ENCODE measurements at places on chromosomes 4 and X. TPM values are rescaled to one million over a fixed set of nuclear protein-coding genes. Genes with fewer than 3 reads are reported as not detected.

The PLAC8 gene
- 1.0 TPM for total RNA-seq

GRCh38 chr4:63563288-63564014, 845.8 kb downstream of the TECRL start:
- no peaks in the 10 kb centered on the region for H3K4me1 ChIP-seq
- no peaks in the 10 kb centered on the region for H3K36me3 ChIP-seq
- DNase-seq, result no peak
- H3K27ac ChIP-seq, result no peak overlapping the region

GRCh38 chr4:55820279-55820678, 689 bp downstream of the EXOC1L start:
- H3K4me1 ChIP-seq, result no peaks in the 10 kb centered on the region
- no peak overlapping the region for H3K27ac ChIP-seq
- no peak overlapping the region for H3K4me3 ChIP-seq
- no peak for DNase-seq

DNA sequence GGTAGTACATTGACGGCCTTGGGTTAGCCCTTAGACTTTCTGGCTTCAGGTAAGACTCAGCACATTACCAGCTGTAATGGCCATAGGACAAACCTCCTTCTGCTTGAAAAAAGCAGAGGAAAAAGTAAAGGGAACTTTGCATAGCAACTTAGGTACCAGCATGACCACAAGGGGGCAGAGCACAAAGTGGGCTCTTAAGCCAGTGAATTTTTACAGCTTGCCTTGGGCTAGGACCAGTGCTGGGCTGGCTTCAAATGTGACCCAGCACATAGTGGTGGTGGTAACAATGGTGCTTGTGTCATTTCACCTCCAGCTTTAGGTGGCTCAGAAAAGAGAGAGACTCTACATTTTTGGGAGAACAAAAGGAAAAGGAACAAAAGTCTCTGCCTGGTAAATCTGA, 66.1 kb downstream of the KLHL4 start:
- H3K4me3 ChIP-seq, result no peak overlapping the region
- H3K36me3 ChIP-seq, result no peaks in the 10 kb centered on the region
- DNase-seq, result no peak
- H3K27ac ChIP-seq, result no peak overlapping the region
- H3K27me3 ChIP-seq, result no peaks in the 10 kb centered on the region

- no peak for DNase-seq
- peaks cover 76% of the 10 kb centered on the region for H3K36me3 ChIP-seq
- H3K27me3 ChIP-seq, result no peaks in the 10 kb centered on the region
- no peak overlapping the region for H3K4me3 ChIP-seq
- no peaks in the 10 kb centered on the region for H3K4me1 ChIP-seq
Measured at GRCh38 chr4:17494258-17495190, 17.4 kb downstream of the QDPR start.

DNA sequence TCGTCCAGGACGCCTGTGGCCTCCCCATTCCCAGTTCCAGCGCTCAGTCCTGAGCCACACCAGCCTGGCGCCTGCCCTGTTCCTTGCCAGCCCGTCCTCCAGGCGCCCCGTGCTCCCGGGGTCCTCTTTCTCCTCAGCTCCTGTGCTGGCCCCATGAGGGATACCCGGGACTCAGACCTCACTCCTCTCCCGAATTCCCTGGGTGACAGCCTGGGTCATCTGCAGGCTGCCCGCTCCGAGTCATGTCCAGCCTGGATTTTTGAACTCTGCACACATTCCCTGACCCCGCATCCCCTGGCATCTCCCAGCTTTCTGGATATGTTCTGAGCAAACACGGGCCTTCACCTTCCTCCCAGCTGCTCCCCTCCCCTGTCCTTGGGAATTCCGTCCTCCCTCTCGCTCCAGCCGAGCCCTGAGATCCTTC, 14.9 kb upstream of the ADD1 start:
- H3K27me3 ChIP-seq, result no peaks in the 10 kb centered on the region
- H3K27ac ChIP-seq, result no peak overlapping the region
- H3K36me3 ChIP-seq, result peaks cover 82% of the 10 kb centered on the region
- H3K4me3 ChIP-seq, result no peak overlapping the region

- no peak overlapping the region for H3K4me3 ChIP-seq
- DNase-seq, result no peak
- no peaks in the 10 kb centered on the region for H3K4me1 ChIP-seq
Measured at GRCh38 chr4:120155287-120155686, 88.6 kb upstream of the MAD2L1 start.

The DMP1 gene
- total RNA-seq, result not detected

DNA sequence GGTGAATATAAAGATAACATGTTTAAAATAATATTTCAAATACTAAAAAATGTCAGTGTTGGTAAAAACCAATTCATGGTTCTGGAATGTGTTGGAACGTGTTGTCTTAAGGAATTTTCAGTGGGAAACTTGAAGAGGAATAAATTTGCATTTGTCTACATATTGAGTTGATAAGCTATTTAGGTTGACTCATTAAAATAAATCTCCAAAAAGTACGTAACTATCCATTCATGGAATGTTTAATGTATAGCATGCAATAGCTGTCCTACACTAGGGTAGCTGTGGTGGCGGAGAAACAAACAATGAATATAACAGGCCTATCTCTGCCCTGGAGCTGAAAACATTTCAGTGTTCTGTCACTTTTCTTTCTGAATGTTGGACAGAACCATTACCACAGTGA, 20.3 kb downstream of the SHISA3 start:
- peaks cover 2% of the 10 kb centered on the region for H3K36me3 ChIP-seq
- H3K4me1 ChIP-seq, result no peaks in the 10 kb centered on the region
- H3K27me3 ChIP-seq, result no peaks in the 10 kb centered on the region
- DNase-seq, result no peak
- no peak overlapping the region for H3K27ac ChIP-seq
- H3K4me3 ChIP-seq, result no peak overlapping the region

- no peaks in the 10 kb centered on the region for H3K4me1 ChIP-seq
- no peaks in the 10 kb centered on the region for H3K27me3 ChIP-seq
- H3K36me3 ChIP-seq, result no peaks in the 10 kb centered on the region
- H3K4me3 ChIP-seq, result no peak overlapping the region
- H3K27ac ChIP-seq, result no peak overlapping the region
Measured at GRCh38 chrX:23764188-23764984, 18.6 kb upstream of the SAT1 start.

The ATP8A1 gene
- 18.9 TPM for total RNA-seq

The DAPP1 gene
- 0.52 TPM for total RNA-seq

The SLITRK2 gene
- total RNA-seq, result 0.06 TPM

- H3K36me3 ChIP-seq, result no peaks in the 10 kb centered on the region
- H3K4me3 ChIP-seq, result peak overlapping the region; percentile 66
- H3K4me1 ChIP-seq, result no peaks in the 10 kb centered on the region
- DNase-seq, result peak; percentile 17
- peaks cover 3% of the 10 kb centered on the region for H3K27me3 ChIP-seq
Measured at GRCh38 chrX:25012793-25013631, 2.8 kb downstream of the ARX start.

GRCh38 chr4:73729534-73730165, 10.7 kb upstream of the CXCL8 start:
- H3K27me3 ChIP-seq, result no peaks in the 10 kb centered on the region
- no peak overlapping the region for H3K4me3 ChIP-seq
- no peaks in the 10 kb centered on the region for H3K36me3 ChIP-seq
- peaks cover 4% of the 10 kb centered on the region for H3K4me1 ChIP-seq

The ACTRT1 gene
- not detected for total RNA-seq

DNA sequence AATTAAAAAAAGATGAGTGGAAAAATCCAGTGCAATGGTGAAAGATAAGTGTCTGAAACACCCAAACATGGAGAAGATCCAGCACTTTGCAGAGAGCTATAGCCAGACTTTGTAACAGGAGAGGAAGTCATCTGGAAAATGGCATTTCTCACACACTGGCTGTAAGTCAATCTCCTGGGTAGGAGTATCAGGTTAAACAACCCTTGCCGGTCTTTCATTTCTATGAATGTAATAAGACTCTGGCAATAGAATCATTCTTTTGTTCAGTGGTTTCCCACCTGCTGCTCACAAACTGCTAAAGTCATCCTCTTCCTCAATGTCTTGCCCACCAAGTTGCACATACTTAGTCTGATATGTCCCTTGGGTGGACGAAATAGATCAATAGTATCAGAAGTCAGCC, 94.0 kb upstream of the ATP8A1 start:
- H3K27me3 ChIP-seq, result no peaks in the 10 kb centered on the region
- no peaks in the 10 kb centered on the region for H3K36me3 ChIP-seq
- H3K4me3 ChIP-seq, result no peak overlapping the region
- no peak overlapping the region for H3K27ac ChIP-seq

GRCh38 chrX:72088761-72089160, 43.0 kb downstream of the RTL5 start:
- no peak for DNase-seq
- H3K4me1 ChIP-seq, result no peaks in the 10 kb centered on the region
- no peaks in the 10 kb centered on the region for H3K36me3 ChIP-seq
- H3K27ac ChIP-seq, result no peak overlapping the region

GRCh38 chrX:132482632-132483031, 6.2 kb downstream of the MBNL3 start:
- no peaks in the 10 kb centered on the region for H3K36me3 ChIP-seq

GRCh38 chr4:84920617-84921016, 45.9 kb downstream of the WDFY3 start:
- no peaks in the 10 kb centered on the region for H3K27me3 ChIP-seq
- H3K4me3 ChIP-seq, result no peak overlapping the region
- H3K36me3 ChIP-seq, result no peaks in the 10 kb centered on the region
- peak overlapping the region; percentile 7 for H3K27ac ChIP-seq
- H3K4me1 ChIP-seq, result peaks cover 24% of the 10 kb centered on the region

DNA sequence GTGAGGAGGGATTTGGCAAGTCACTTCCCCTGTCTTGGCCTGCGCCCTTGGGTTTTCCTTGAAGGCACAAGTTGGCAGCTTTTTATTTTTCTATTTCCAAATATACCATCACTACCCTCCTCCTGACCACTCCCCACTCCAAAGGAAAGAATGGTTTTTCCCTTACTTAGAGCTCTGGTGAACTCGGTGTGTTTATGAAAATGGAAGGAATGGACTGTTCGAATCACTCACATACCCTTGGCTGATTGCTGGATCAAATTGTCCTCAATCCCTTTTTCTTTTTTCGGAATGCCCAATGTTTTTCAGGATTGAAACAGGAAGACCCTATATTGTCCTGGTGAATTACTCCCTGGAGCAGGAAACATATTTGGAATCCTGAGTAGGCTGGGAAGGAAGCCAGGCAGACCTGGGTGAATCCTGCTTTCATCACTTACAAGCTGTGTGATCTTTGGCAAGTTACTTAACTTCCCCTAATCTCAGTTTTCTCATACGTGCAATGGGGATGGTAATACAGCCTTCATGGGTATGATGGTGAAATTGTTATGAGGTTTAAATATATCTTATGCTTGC, 70.7 kb downstream of the RTL5 start:
- H3K36me3 ChIP-seq, result no peaks in the 10 kb centered on the region
- H3K4me1 ChIP-seq, result no peaks in the 10 kb centered on the region
- H3K27me3 ChIP-seq, result peaks cover 50% of the 10 kb centered on the region

- H3K4me3 ChIP-seq, result no peak overlapping the region
- no peaks in the 10 kb centered on the region for H3K27me3 ChIP-seq
Measured at GRCh38 chrX:7444967-7445366, 297.0 kb upstream of the PUDP start.

DNA sequence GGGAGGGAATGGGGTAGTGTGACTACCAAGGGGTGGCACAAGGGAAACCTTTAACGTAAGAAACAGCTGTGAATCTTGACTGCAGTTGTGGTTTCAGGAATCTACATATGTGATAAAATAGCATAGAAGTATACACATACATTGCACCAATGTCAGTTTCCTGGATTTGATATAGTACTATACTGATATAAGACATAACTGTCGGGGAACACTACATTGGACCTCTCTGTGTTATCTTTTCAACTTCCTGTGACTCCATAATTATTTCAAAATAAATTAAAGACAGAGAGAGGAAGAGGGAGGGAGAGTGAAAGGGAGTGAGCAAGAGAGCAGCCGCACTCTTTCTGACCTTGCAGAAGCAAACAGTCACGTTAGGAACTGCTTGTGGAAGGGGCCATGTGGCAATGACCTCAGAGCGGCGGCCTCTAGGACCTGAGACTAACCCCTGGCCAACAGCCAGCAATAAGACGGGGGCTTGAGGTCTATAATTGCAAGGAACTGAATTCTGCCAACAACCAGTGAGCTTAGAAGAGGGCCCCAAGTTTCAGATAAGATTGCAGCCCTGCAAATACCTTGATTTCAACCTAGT, 47.4 kb downstream of the NALF2 start:
- no peak overlapping the region for H3K4me3 ChIP-seq
- no peaks in the 10 kb centered on the region for H3K4me1 ChIP-seq
- no peaks in the 10 kb centered on the region for H3K36me3 ChIP-seq
- H3K27me3 ChIP-seq, result no peaks in the 10 kb centered on the region
- H3K27ac ChIP-seq, result no peak overlapping the region
- DNase-seq, result no peak

The GPRASP1 gene
- 1.9 TPM for total RNA-seq

DNA sequence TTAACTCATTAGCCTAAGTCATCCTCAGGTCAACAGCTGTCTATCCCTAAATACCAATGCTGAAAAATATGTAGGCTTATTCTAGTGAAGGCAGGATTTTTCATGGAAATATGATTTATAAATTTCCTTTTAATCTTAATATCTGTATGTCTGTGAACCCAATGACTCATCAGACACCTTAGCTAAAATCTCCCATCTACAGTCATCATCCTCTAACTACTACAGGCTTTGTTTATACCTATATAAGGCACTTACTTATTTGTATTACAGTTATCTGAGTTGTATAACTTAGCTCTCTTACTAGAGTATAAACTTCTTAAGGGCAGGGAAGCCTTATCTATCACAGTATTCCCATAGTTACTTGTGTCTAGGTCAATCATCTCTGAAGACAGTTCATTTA, 24.2 kb downstream of the AMMECR1 start:
- no peaks in the 10 kb centered on the region for H3K4me1 ChIP-seq
- DNase-seq, result no peak
- no peak overlapping the region for H3K4me3 ChIP-seq
- no peaks in the 10 kb centered on the region for H3K27me3 ChIP-seq
- no peak overlapping the region for H3K27ac ChIP-seq

The SLC10A6 gene
- 0.79 TPM for total RNA-seq

GRCh38 chrX:53642337-53642736, 44.2 kb downstream of the HUWE1 start:
- no peak overlapping the region for H3K27ac ChIP-seq
- H3K4me3 ChIP-seq, result no peak overlapping the region
- H3K4me1 ChIP-seq, result no peaks in the 10 kb centered on the region
- DNase-seq, result no peak
- H3K36me3 ChIP-seq, result peaks cover 2% of the 10 kb centered on the region

DNA sequence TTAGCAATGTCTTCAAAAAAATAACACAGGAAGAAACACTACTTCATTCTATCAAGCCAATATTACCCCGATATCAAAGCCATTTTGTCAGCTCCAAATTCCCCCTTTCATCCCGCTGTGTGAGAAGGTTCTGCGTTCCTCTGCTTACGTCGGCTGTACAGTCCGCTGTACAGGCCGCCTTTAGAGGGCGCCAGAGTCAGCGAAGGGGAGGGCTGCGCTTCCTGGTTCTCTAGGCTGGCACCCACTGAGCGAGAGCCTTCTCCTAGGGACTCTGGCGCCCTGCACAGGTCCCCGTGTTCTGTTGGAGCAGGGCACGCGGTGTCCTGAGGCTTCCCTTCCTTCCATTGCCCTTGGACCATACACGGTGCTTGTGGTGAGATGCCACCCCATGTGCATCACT, 25.3 kb upstream of the CT45A1 start:
- DNase-seq, result no peak
- H3K27ac ChIP-seq, result no peak overlapping the region
- no peaks in the 10 kb centered on the region for H3K4me1 ChIP-seq

GRCh38 chr4:124697441-124697840, 15.1 kb downstream of the ANKRD50 start:
- no peak overlapping the region for H3K4me3 ChIP-seq
- H3K27ac ChIP-seq, result no peak overlapping the region
- H3K4me1 ChIP-seq, result no peaks in the 10 kb centered on the region

Measured in psoas muscle (tissue), 8 donors.